ENCODE measurements at places on chromosomes 5 and 9.
A peak's percentile ranks its signal among the peaks of the same experiment; 100 is the strongest.

- DNase-seq = no peak
These were observed 292.3 kb upstream of the WWC1 start for GRCh38 chr5:167999182-167999581.

DNA sequence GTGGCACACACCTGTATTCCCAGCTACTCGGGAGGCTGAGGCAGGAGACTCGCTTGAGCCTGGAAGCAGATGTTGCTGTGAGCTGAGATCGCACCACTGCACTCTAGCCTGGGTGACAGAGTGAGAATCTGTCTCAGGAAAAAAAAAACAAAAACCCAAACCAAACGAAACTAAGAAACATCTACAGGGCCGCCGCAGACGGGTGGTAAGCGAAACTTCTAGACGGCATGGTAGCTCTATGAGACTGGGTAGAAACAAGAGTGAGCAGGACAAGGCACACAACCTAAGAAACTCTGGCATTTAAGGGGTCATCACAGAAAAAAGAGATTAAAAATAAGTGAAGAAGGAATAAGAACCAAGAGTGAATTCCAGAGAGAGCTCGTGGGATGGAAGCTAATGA is 454.8 kb upstream of the KLF4 start:
- no peak for DNase-seq

- DNase-seq = no peak
These were observed 186.7 kb downstream of the MARCHF11 start for GRCh38 chr5:15992918-15993317.

DNA sequence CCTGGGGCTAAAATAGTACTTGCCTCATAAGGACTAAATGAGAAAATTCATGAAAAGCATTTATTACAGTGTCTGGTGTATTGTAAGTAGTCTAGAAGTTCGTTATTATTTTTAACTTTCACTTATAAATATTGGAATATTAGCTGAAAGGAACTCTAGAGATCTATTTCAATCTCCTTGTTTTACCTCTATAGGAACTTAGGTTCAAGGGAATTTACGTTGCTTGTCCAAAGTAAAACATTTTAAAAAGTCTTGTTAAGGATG is 55.5 kb downstream of the GARNL3 start:
- DNase-seq = no peak

DNA sequence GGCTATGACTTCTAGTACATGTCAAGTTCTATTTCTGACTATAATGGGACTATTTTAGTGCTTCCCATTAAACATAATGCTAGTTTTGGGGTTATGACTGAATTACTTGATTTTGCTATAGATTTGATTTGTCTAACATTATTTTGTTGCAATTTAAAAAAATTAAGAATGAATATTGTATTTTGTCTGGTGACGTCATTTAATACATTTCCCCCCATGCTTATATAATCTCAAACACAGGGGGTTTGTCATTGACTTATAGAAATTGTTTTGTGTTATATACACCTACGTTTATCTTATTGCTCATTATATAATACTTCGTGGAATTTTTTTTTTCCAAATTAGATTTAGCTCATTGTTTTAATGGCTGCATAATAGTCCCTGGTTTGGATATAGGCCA is 270.3 kb upstream of the VLDLR start:
- no peak for DNase-seq

- DNase-seq = no peak
These were observed 957.8 kb upstream of the TYRP1 start for GRCh38 chr9:11735391-11735790.

DNA sequence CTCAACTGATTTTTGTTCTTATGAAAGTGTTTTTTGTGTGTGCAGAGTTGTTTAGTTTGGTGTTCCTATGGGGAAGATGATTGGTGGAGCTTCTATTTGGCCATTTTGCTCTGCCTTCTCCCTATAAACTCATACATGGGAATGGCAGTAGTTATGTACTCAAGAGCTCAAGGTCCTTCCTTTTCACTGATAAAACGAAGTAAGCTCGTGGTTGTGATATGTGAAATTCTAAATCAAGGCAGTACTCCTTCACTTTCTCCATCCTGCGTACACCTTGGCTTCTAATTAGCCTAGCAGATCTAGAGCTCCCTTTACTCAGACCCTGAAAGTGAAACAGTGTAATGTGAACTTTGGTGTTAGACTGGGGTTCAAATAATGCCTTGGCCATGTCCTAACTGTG is 159.3 kb upstream of the TNC start:
- no peak for DNase-seq

DNA sequence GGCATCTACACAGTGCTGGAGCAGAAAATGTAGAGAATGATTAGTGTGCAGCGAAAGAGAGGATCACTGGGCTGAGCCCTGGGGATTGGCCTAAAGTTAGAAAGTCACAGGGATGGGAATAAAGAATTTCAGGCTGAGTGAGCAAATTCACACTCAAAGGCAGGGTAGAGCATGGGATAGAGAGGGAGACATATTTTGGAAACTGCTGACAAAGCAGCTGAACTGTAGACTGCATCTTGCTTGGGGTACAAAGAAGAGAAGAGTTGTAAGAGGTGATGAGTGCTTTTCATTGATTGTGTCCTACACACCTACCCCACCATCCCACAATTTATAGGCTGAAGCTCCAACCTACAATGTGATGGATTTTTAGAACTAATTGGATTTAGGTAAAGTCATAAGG is 677.8 kb downstream of the TAF11L14 start:
- no peak for DNase-seq

DNA sequence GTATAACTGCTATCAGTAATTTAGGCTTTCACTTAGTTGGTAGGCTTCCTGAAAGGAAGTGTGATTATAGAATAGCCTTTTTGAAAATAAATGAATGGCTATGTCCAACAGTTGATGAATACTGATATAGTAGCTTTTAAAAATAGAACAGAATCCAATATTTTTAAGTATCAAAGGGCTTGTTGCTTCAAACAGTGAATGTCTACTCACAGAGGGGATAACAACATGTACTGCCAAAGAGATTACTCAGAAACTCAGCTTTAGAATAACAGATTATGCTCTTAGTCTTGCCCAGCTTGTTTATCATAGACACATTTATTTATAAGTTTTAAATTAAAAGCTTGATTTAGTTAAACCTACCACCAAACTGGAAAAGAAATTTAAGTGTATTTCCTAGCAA is 132.6 kb downstream of the XRCC4 start:
- DNase-seq = no peak

DNA sequence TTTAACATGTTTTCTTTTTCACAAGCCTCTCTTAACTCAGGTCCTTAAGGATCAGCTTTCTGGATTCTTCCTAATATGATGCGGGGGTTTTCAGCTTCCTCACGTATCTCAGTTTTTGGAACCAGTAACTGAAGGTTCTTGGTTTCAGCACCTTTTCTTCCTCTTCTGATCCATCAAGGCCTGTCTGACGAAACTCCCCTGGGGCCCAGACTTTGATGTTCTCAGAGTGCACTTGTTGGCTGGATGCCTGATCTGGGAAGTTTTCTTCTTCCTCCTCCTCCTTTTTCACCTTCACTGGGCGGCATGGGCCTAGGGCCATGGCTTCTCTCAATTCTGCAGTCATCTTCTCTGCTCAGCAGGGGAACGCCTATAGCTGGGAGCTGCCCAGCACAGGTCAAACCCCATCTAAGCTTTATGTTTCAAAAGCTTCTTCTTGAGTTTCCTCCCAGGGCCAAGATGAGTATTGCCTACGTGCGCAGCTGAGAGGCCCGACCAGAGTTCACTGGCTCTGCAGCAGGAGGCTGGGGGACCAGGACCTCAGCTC is 44.8 kb downstream of the GHR start:
- DNase-seq = no peak

DNA sequence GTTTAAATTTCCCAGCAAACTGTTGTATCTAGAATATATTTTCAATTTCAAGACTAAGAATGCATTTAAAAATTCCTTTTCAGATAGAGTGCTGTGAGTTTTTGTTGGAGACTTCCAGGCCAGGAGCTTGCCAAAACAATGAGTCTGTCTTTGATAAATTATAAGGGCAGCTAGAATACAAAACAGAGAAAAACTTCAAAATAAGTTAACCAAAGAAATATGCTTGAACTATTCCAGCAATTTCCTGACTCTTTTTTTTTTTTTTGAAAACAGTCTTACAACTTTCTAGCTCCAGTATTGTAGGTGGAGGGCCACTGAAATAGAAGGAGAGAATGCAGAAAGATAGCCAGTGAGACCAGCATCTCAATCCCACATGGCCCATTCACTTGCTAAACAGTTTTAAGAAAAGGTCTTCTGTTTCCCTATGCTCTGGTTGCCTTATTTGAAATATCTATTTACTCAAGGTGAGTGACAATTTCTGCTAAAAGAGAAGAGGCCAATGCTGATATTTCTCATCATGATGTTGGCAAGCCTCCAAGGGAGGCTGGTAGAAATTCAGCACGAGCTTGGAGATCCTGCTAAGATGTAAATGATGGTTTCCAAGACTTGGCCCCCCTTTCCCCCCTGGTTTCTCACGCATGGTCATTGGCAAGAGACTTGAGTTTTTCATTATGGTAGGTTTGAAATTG is 103.2 kb downstream of the USP20 start:
- DNase-seq = peak; percentile 11

GRCh38 chr5:111775224-111775623 is 18.2 kb upstream of the NREP start:
- DNase-seq = no peak

GRCh38 chr5:61274511-61274911 is 57.5 kb upstream of the ZSWIM6 start:
- DNase-seq = no peak

DNA sequence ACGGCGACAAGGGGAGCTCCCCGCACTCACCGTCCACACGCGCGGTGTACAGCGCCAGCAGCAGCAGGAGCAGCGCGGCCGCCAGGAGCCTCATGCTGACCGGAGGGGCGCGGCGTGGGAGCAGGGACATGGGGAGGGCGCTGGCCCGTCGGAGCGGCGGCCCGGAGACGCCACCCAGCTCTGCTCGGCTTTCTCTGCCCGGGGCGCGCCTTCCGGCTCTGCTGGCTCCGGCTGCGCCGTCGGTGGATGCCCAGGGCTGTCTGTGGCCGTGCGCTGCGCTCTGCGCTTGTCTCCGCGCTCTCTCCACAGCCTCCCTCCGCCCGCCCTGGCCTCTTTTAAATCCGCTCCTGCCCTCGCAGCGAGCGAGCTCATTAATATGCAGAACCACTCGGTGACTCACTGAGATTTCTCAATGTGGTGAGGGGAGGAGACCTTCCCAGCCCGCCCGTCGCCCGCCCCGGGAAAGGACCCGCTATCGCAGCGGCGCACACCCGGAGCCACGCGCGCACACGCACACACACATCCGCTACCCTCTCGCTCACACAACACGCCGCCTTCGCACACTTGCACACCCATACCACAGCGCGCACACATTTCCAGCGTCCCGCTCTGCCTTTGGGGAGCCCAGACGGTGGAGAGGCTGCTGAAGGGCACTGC is at the start of gene CXCL14:
Gene CXCL14, minus strand, starts transcription at position 307 of the 657 bp plus-strand sequence. Its CDS starts 213 bp downstream, at position 94.
- DNase-seq = no peak

DNA sequence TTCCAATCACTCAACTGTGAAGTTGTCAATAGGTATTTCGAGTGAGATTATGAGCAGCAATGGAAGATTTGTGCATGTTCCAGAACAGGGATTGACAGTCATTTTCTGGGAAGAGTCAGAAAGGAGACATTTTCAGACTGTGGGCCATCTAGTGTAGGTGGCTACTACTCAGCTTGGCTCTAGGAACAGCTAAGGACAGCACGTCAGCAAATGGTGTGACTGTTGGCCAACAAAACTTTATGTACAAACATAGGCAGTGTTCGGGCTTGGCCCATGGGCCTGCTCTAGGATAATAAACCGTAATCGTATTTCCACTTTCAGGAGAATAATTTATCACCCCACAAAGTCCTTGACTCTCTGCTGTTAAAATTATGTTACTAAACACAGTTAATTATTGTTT is 143.6 kb downstream of the ADCY2 start:
- DNase-seq = no peak

DNA sequence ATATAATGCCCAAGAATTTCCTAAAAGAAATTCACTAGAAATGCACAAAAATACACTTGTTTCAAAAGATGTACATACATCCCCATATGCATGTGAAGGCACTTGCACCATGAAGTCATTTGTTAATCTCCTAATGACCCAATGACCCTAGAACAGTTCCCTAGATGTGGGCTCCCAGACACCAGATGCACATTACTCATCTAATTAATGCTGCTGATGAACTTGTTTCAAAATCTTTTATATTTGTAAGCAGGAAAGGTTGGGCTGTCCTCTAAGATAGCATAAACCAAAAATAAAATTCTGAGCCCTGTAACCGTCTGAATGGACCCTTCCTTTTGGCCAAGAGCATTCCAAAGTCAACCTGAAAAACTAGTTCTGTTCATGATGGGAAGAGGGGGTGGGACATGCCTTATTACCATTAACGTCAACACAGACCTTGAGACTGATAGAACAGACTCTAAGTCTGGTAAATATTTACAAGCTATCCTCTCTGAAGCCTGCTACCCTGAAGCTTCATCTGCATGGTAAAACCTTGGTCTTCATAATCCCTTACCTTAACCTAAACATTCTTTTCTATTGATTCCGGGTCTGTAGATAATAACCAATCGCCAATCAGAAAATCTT is 91.0 kb upstream of the DAPK1 start:
- no peak for DNase-seq

DNA sequence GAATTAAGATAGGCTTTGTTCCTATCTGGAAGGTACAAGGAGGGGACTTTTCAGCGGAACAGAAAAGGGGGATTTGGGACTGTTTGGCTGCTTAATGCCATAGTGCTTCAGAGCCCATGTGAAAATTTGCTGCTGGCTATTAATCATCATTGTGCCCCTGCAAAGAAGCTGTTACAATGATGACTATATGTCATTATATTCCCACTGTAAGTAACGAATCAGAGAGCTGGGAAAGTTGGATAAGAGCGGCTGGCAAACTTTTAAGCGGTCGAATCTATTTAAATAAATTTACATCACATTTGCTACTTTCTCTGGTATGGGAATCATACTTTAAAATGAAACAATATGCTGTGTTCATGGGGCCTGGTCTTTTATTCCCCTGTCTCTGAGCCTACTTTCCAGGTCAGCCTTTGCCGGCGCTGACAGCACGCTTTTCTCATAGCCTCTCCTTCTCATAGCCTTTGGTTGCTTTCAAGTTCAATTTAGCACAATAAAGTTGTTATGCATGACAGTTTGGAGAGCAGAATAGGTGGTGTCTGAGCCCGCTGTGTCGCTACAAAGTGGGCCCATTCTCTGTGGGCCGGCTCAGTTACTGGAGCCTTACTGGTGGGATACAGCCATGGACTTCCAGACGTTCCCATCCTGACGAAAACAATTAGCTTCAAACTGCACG is 271.2 kb upstream of the TMEM161B start:
- no peak for DNase-seq

GRCh38 chr5:165397516-165397915 is 1892.1 kb downstream of the MAT2B start:
- DNase-seq = no peak

- no peak for DNase-seq
These were observed 254.7 kb upstream of the TRPC7 start for GRCh38 chr5:136620016-136620419.

- peak; percentile 3 for DNase-seq
These were observed at the start of gene FAM163B for GRCh38 chr9:133609311-133610098. Gene FAM163B (minus strand): TSS chr9:133609389. CDS start chr9:133580223, 29,166 bp downstream.

DNA sequence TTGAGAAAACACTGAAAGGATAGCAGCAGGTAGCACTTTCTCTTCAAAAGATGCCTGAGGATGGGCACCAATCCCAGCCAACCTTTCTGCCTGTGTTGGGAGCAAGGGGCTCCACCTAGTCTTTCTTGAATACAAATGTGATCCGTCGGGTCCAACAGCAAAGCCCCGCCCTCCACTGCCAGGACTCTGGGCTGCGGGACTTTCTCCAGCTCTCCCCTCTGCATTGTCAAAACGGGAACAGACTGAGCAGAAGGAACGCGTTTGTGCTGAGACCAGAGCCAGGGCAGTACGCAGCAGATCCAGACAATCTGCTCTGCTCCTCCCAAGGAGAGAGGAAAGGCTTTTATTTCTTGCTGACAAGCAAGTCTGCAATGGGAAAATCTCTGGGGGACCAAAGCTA is 139.7 kb downstream of the SEC61B start:
- DNase-seq = no peak
